ENCODE measurements at places on chromosomes 2 and 18.

- no peak for DNase-seq
Observed at GRCh38 chr2:207140265-207140664, 25.5 kb downstream of the KLF7 start.

DNA sequence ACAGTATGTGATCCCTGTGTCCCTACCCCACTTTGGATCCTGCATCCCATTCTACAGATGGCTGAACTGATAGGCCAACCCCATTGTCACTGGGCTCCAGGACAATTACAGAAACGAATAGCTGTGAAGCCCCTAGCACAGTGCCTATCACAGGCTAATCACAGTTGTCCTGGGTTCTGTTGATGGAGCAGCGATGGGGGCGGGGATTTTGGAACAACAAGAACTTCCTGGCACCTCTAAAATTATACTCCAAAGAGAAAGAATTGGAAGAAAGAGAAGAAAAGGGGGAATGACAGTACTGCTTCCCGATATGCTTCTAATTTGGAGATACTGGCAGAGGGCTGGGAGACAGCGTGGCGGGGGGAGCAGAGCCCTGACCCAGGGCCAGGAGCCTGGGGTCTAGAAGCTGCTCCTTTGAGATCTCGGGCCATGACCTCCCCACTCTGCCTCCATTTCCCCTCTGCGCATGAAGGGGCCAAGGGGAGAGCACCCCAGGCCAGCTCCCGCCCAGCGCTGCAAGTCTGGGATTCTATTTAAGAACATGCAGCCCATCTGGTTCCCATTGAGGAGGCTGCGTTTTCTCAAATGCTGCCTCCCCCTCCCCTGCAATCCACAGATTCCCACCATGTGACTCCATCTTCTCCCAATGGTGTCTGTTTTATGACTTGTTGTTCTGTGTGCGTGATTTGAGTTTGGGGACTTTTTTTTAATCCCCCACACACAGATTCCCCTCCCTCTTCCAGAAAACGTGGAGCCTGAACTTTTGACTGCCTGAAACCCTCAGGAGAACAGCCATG lies 202.7 kb downstream of the CYP26B1 start:
- DNase-seq = no peak

DNA sequence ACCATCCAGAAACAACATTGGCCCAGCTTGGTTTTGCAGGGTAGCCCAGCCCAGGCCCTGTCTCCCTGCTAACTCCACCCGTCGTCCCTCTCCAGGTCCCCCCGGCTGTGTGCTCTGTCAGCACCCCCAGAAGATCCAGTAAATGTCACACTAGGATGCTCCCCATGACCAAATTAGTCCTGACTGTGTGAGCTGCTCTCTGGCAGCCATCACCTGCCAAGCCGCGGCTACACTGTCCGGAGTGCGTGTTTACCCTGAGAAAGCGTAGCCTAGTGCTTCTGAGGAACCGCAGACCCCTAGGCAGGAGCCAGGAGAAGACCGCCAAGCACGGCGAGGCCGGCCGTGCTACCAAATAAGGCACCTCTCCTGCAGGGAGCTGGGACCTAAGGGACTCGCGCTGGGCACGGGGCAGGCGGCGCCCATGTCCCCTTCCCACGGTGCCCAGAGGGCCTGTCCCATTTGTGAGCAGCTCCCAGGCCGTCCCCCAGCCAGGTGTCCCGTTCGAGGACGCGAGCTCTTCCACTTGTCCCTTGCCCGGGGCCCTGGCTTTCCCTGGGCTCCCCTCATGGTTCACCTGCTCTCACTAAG lies 849.9 kb downstream of the RNF144A start:
- no peak for DNase-seq

DNA sequence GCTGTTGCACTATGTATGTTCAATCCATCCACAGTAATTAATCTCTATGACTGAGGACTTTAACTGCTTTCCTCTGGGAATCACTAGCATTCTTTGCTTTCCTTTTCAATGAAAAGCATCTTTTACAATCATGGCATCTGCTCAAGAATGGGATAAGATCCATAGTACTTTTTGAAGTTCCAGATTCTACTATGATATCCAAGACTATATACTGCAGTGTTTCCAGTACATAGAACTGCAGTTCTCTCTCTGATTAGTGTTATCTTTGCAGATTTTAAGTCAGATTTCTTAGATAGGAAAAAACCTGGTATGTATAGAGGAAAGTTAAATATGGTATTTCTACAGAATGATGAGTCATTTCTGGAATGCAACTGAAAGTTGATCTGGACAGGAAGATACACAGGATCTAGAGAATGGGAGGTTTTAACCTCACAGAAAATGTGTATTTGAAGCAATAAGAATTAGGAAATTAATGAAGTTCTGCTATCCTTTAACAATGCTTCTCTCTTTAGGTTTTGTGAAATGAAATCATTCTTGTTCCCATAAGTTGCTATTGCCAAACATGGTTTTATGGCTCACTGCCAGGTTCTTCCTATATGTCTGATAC lies 670.7 kb downstream of the ERBB4 start:
- peak; percentile 10 for DNase-seq

DNA sequence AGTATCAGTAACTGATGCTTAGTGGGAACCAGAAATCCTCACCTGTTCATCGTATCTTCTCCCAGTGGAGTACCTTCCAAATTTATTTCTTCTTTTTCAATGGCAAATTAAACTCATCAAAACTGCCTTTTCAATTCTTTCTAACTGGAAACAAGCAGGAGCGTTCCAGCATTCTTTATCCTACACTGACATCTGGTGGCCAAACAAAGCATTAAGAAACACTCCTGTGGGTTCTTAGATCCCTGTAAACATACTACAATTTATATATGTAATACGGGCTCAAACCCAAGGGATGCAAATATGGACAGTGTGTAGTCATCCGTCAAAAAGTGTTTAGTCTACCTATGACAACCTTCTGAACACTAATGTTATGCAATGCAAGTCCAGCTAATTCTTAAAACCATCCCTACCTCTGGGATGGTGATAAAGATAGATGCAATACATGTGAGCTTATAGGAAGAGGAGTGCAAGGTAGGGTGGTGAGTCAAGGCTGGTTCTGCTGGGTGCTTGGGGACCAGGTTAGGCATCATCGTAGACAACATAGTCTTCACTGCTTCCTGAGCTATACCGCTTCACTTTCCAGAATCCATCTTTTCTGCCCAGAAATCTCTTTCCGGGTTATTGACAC lies 375.0 kb downstream of the CTNNA2 start:
- DNase-seq = peak; percentile 20

DNA sequence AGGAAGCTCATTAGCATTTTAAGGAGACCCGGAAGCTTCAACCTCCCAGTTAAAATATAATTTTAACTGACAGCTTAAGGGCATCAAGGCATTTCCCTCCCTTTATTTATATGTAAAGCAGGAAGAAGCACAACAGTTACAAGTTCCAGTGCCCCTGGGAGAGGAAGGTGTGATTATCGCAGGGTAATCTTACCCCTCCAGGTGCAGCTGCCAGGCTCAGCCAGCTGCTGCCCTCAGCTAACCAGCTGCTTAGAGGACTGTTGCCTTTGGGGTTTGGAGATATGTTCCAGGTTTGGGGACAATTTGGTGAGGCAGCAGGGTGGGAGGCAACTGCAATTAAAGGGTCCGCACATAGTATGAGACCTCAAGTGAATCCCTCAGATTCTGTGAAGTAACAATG lies 55.3 kb upstream of the SETBP1 start:
- no peak for DNase-seq

- no peak for DNase-seq
Observed at GRCh38 chr2:102366406-102367112, 11.0 kb downstream of the IL18R1 start.

DNA sequence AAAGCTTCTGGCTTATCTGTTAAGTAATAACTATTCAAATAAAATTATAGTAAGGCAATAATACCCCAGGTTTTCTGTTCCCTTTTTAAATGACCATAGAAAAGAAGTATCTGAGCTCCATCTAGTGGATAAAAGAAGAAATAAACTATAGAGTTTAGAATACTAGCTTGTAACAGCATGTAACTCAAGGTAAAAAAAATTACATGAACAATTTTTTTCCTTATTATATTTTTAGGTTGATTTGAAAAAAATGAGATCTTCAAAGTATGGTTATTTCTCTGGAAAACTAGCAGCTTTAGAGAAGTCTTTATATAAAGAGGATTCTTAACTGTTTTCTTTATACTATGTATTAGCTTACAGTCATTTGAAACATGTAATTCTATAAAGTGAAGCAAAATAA lies 58.1 kb downstream of the NCKAP1 start:
- peak; percentile 4 for DNase-seq

GRCh38 chr2:128092656-128093055 lies 1.7 kb downstream of the UGGT1 start:
- no peak for DNase-seq

DNA sequence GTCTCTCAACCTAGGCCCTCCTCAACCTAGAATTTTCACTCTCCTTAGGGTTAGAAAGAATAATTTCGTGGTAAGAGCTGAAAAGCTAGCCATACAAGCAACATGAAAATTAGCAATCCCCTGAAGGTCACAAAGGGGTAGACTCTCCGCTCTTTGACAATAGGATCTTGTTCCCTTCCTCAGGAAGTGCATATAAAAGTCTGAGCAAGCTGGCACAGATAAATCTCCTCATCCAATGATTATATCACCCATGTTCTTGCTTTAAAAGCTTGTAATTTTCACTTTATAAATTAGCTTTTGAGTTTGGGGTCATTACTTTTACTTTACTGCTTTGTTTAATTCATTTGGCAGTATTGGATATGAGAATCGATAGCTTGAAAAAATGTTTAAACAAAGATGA lies 852.3 kb upstream of the CRIM1 start:
- no peak for DNase-seq

DNA sequence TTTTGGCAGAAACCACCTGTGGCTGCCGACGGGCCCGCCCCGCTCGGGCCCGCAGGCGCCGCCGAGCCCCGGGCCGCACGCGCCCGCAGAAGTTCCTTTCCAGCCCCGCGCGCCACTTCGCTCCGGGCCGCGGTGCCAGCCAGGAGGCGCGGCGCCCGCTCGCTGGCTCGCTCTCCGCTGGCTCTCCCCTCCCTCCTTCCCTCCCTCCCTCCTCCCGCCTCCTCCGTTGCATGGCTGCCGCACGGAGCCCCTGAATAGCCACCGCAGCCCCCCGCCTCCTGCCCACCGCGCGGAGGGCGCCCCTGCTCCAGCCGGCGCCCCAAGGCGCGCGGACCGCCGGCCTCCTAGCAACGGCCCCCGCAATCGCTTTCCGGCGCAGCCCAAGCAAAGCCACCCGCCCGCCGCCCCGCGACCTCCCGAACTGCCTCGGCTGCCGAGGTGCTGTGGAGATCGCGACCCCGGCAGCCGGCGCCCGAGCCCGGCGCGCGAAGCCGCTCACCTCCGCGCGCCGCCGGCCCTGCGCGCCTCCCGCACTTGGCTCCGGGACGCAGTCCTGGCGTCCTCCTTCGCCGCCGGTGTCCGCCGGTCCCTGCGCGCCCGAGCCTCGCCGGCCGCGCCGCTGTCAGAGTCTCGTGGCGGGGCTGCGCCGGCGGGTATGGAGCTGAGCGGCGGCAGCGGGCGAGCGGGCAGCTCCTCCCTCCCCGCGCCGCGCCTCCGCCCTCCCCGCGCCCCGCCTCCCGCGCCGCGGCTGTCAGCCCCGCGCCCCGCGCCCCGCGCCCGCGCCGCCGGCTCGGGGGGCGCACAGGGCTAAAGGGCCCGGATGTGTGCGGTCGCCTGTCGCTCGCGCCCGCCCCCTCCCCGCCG lies at the start of gene ZBTB7C:
Gene ZBTB7C (minus strand): TSS at position 657 of the 864 bp plus-strand sequence.
- no peak for DNase-seq

- DNase-seq = no peak
Observed at GRCh38 chr2:75646090-75646582, 447 bp upstream of the MRPL19 start.

DNA sequence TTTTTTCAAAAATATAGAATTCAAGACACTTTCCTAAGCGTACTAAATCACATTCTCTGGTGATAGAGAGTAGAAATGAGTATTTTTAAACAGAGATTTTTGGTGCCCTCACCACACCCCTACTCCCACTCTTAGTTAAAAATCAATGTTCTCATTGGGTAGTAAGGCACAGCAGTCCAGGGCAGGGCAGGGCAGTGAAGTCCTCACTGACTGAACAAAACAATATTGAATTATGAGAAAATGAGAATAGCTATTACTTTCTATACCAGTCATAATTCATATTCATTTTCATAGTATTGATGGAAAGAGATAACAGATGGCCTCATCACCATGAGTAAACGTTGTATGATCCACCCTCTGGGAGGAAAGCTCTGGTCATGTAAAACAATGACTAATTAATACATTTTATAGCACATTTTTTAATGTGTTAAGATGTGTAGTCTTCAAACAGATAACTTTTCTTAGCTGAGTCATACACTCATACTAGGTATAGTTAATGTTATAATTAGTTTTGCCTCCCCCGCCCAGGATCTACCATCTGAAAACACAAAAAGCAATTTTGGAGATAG lies 686.1 kb downstream of the KCNJ3 start:
- DNase-seq = no peak

DNA sequence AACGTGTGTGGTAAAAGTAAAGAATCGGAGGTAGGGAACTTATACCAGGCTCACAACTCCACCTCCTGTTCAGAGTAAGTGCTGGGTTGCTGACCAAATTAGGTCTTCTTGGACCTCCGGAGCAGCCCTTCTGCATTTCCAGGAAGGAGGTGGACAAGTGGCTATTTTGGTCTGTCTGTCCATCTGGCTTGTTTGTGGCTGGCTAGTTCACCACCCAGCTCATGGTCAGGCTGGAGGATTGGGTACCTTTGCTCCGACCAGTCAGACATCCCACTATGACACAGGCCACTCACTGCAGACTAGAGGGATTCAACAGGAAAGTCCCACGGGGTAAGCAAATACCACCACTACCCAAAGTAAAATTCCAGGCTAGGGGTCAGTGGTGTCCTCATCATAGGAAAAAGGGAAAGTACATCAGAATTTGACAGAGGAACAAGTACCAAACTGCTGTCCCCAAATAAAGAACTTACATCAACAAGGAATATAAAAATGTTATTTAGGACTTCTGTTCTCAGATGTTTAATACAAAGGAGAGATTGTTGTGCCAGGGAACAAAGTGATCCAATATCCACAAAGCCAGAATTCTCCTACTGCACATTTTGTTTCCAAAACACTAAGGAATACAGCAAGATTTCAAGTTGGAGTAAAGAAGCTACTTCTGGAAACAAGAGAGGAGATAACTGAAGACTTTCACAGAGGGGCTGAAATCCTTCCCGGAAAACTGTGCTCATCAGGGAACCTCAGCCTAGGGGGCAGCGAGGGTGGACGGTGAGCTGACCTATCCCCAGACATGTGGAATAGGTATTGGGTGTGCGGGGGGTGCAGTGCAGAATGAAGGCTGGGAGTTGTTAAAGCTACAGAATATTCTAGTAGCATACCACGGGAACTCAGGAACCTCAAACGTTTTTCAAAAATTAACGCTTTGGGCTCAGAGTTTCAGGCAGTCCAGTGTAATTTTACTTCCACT lies 56.9 kb downstream of the BCL2 start:
- DNase-seq = no peak

DNA sequence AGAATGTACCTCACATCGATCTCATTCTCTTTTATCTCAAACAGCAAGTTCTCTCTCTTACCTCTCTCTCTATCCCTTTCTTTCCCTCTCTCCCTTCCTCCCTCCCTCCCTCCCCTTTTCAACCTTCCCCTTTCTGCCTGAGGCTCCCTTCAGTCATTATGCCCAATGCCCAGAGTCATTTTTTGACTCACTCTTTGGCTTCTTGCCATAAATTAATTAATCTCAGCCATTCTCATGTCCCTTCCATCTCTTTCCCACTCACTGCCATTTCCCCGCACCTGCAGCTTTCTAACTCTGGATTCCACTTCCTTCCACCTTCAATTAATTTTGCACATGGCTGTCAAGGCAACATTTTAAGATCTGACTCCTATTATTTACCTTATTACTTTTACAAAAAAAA lies 60.1 kb downstream of the EVA1A start:
- DNase-seq = no peak

Data from smooth muscle cell of the brain vasculature (primary cell).